HTR-8/SVneo (cell line): ENCODE measurements at places on chromosomes 5 and 9.

DNA sequence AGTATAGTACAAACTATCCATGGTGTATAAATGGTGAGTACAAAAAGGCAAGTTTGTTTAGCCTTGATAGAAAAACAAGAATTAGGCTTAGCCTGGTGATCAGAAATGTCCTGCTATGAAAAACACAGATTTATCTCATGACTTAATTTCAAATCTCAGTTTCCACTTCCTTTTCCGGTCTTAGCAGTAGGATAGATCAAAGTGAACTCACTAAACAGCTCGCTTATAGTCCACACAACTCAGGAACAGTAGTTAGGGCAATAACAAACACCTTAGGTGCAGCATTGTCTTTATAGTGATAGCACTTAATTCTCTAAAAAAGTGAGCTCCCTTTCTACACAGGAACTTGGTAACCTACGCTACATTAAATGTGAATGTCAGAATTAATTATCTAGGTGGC, 11.4 kb downstream of the GOLGA1 start:
- no peak for DNase-seq

DNA sequence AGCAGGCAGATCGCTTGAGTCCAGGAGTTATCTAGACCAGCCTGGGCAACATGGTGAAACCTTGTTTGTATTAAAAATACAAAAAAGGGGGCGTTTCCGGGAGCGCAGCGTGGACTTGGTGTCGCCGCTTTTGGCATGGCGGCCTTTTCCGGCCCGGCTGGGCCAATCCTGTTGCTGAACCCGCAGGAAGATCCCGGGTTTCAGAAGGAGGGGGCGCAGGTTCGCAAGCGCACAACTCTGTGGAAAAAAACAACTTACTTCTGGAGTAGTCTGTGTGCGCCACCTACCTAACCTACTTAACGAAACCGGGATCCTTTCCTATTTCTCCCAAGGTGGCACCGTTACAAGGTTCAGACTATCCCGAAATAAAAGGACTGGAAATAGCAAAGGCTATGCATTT, 198.6 kb downstream of the MSX2 start:
- no peak for DNase-seq

DNA sequence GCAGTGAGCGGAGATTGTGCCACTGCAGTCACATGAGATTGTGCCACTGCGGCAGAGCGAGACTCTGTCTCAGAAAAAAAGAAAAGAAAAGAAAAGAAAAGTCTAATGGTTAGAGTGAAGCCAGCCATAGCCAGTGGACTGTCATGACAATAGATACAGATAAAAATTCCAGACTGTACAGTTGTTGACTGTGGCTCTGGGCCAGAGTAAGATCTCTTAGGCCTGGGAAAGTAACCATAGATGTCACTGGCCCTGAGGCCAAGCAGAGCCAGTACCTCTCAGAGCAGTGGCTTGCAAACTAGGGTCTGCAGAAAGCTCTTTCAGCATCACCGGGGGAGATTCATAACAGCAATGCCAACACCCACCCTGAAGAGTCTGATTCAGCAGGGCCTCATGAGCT, 44.1 kb upstream of the SUB1 start:
- DNase-seq: no peak

- no peak for DNase-seq
Observed at GRCh38 chr5:83374547-83374946, 97.0 kb upstream of the VCAN start.

- DNase-seq: peak; percentile 47
Observed at GRCh38 chr5:53170746-53171349, 61.3 kb upstream of the MOCS2 start.

DNA sequence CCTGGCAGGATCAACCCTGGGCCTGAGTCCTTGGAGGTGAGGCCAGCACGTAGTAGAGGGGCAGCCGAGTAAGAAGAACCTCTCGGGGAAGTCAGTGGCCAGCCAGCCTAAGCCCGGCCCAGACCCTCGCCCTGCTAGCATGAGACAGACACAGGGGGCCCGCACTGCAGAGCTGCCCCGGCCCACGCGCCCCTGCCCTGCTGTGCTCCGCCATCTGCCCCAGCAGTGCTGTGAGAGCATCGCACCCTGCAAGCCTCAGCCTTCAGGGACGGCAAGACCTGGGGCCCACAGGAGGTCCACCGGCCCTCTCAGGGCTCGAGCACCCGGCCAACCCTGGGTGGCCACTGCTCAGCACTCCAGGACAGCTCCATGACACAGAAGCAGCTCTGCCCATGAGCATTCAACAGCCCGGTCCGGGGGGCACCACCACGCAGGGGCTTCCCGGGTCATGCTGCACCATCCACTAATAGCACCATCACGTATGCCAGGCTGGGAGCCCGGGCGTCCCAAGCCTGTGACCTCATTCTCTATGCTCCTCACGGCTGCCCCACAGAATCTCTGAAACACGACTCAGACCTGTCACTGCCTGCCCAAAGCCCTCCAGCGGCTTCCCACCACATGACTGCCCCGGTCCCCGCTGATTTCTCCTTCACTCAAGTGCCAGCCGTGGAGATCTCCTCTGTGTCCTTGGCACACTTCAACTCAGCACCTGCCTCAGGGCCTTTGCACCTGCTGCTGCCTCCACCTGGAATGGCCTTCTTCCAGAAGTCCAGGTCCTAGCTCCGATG, 38.1 kb downstream of the ADAMTS2 start:
- no peak for DNase-seq

GRCh38 chr5:1139331-1140170, 27.7 kb upstream of the SLC12A7 start:
- no peak for DNase-seq

GRCh38 chr9:106075960-106076327, 381.6 kb downstream of the TMEM38B start:
- no peak for DNase-seq

- peak; percentile 73 for DNase-seq
Observed at GRCh38 chr5:143717400-143717799, 94.6 kb upstream of the HMHB1 start.

DNA sequence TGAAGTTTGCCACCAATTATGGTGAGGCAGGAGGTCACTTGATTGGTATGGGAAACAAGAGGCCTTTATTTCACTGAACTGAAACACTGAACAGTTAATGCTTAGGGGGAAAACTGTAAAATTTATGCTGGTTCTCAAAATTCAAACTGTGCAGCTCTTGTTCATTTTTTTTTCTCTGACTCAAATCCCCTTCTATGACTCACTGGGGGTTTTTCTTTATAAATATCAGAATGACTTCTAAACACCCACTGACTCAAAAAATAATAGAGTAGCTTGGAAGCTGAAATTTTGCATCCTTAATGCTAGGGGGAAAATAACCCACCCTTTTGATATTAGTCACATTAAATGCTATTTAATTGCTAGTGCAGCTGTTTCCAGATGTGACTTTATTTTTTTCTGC, 24.1 kb upstream of the OTP start:
- no peak for DNase-seq

- DNase-seq: no peak
Observed at GRCh38 chr5:14879937-14880589, 8.5 kb upstream of the ANKH start.

DNA sequence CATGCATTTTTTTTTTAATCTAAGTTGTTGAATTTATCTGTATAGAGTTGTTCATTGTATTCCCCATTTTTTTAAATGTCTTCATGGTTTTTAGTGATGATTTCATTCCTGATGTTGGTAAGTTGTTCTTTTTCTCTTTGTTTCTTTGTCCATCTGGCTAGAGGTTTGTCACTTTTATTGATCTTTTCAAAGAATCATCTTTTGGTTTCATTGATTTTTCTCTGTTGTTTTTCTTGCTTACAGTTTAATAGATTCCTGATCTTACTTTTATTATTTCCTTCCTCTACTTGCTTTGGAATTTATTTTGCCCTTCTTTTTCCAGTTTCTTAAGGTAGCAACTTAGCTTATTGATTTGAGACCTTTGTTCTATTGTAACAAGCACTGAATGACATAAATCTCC, 114.2 kb downstream of the AOPEP start:
- no peak for DNase-seq

DNA sequence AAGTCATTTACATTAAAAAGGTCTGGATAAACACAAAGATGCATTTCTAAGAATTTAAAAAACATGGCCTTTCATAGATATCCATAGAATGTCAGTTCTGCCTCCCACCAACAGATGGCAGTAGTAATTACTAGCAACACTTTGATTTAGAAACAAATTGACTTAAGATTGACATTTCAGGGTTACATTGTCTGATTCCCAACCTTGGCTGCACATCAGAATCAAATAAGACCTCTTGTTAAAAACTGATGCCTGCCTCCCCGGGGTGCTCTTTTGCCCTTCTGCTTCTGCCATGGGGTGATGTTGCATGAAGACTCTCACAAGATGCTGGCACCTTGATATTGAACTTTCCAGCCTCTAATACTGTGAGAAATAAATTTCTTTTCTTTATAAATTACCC, 146.2 kb upstream of the GPR151 start:
- no peak for DNase-seq

GRCh38 chr5:151448038-151448985, 909 bp downstream of the SLC36A1 start:
- DNase-seq: no peak

DNA sequence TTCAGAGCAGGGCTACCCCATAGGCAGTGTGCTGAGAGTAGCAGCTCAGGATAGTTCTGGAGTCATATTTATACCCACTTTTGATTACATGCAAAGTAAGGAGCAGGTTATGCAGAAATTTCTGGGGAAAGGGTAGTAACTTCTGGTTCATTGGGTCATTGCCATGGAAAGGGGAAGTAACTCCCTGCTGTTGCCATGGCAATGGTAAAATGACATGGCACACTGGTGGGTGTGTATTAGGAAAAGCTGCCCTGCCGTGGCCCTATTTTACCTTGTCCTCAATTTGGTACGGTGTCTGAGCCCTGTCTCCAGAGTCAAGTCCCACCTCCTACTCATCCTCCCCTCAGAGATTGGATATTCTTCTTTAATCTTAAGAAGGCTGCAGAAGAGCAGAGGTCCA, 526.7 kb upstream of the TYRP1 start:
- no peak for DNase-seq

GRCh38 chr9:20563917-20564316, 58.4 kb downstream of the MLLT3 start:
- DNase-seq: no peak

- no peak for DNase-seq
Observed at GRCh38 chr9:113631871-113632665, 168.5 kb downstream of the RGS3 start.

DNA sequence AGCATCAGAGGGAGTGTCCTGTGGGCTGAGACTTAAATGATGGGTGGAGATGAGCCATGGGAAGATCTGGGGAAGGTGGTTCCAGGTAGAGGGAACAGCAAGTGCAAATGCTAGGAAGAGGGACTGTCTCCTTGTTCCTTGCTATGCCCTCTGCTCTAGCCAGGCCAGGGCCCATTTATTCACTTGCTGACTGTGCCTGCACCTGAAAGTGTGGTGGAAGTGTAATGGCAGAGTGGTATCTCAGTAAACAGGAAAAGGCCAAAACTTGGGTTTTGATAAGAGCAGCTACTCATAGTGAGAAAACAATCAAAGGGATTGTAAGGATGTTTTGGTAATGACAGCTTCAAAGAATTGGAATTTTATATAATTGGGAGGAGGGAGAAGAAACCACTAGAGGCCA, 32.4 kb downstream of the TLE4 start:
- DNase-seq: no peak

- no peak for DNase-seq
Observed at GRCh38 chr9:20043461-20043860, 254.6 kb upstream of the SLC24A2 start.

DNA sequence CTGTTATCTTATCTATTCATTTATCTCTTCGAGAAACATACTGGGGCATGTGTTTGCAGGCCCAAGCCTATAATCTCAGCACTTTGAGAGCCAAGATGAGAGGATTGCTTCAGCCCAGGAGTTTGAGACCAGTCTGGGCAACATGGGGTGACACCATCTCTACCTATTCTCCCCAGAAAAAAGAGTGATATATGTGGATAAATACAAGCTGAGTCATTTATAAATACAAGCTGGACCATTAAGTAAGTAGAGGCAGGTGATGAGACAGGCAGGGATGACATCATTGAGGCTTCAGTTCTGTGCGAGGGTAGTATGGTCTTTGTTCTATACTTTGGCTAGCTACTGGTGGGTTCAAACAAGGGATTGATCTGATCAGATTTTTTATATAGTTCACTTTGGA, 25.6 kb downstream of the PBX3 start:
- DNase-seq: no peak

- no peak for DNase-seq
Observed at GRCh38 chr9:84447305-84447704, 106.7 kb upstream of the SLC28A3 start.

- DNase-seq: no peak
Observed at GRCh38 chr9:135910216-135910615, 2.9 kb upstream of the CAMSAP1 start.

DNA sequence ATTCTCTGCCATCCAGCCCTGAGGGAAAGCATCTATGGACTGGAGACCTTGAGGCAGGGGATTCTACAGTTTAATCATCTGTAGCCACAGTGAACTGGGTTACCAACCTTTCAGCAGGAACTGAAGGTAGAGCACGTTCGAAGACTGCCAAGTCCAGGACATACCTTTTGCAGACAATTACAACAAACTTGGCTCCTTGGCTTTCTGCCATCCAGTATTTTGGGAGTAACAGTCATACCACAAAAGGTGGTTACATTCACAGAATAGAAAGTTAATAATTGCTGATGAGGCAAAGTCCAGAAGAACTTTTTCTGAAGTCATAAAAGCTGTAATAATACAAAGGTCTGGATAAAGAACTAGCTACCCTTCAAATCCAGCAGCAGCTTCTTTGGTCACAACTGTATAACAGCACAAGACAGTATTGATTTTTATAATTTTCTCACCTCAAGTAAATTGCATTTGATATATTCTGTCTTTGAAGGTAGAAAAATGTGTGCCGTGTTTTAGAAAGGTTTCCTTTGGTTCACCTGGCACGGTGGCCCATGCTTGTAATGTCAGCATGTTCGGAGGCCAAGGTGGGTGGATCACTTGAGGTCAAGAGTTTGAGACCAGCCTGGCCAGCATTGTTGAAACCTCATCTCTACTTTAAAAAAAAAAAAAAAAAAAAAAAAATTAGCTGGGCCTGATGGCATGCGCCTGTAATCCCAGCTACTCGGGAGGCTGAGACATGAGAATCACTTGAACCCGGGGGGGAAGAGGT, 236.6 kb downstream of the NR3C1 start:
- DNase-seq: no peak

DNA sequence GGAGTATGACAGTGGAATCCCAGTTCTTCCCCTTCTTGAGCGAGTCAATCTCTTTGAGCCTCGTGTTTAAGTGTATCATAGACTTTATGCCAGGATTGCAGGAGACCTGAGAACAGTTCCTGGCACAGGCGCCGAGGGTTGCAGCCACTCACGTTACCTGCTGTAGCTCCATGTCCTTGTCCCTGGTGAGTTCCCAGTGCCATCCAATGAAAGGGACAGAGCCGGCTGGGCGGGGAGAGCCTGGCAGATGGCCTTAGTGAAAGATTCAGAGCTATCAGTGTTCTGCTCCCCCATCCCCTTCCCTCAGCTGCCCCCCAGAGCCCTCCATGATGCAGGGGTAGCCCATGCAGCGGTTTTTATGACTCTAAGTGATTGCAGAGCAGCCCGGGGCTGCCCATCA, 554.0 kb downstream of the BNC2 start:
- no peak for DNase-seq
